CD8-positive, alpha-beta memory T cell (primary cell): ENCODE measurements at places on chromosomes 2 and 18. TPM values are rescaled to one million over a fixed set of nuclear protein-coding genes. Genes with fewer than 3 reads are reported as not detected.

MC4R gene
- not detected for total RNA-seq

SMYD1 gene
- not detected for total RNA-seq

COPS7B gene
- 48.0 TPM for total RNA-seq

HYCC2 gene
- 27.7 TPM for total RNA-seq

HJURP gene
- 37.9 TPM for total RNA-seq

CIB4 gene
- not detected for total RNA-seq

LRP2 gene
- 0.04 TPM for total RNA-seq

FAM237A gene
- total RNA-seq, result not detected

PER2 gene
- 14.2 TPM for total RNA-seq

STK39 gene
- 28.3 TPM for total RNA-seq

PDE1A gene
- total RNA-seq, result not detected

OSBPL6 gene
- total RNA-seq, result 1.6 TPM

EHD3 gene
- 2.3 TPM for total RNA-seq

KCNG2 gene
- not detected for total RNA-seq

PROKR1 gene
- not detected for total RNA-seq

CXCR1 gene
- not detected for total RNA-seq

RTP5 gene
- 0.18 TPM for total RNA-seq

PLCD4 gene
- 0.16 TPM for total RNA-seq

SH2D6 gene
- total RNA-seq, result 1.4 TPM

LHCGR gene
- total RNA-seq, result not detected

PLEK gene
- 23.0 TPM for total RNA-seq

STEAP3 gene
- total RNA-seq, result 0.11 TPM

COL3A1 gene
- 0.09 TPM for total RNA-seq

CNGA3 gene
- not detected for total RNA-seq

TM4SF20 gene
- not detected for total RNA-seq

GALNT5 gene
- not detected for total RNA-seq

HAUS1 gene
- total RNA-seq, result 52.5 TPM

ATAD2B gene
- 16.8 TPM for total RNA-seq

ACADL gene
- not detected for total RNA-seq

INHA gene
- not detected for total RNA-seq

ZNF396 gene
- total RNA-seq, result 1.2 TPM

NABP1 gene
- total RNA-seq, result 44.9 TPM

LIMS4 gene
- 0.79 TPM for total RNA-seq

ICA1L gene
- 4.7 TPM for total RNA-seq

SLC40A1 gene
- total RNA-seq, result 2.7 TPM

CCDC102B gene
- total RNA-seq, result 1.1 TPM

C1GALT1C1L gene
- 0.20 TPM for total RNA-seq

RGPD3 gene
- 0.04 TPM for total RNA-seq

HOXD1 gene
- total RNA-seq, result not detected

CTLA4 gene
- 39.0 TPM for total RNA-seq

INHBB gene
- not detected for total RNA-seq

HOXD4 gene
- total RNA-seq, result not detected

ADD2 gene
- total RNA-seq, result 1.2 TPM

MCFD2 gene
- total RNA-seq, result 37.2 TPM

OBSL1 gene
- total RNA-seq, result 0.48 TPM

PDE11A gene
- not detected for total RNA-seq

EFHD1 gene
- 0.22 TPM for total RNA-seq

ZNF532 gene
- 6.1 TPM for total RNA-seq

RAB6D gene
- not detected for total RNA-seq

BCL2 gene
- total RNA-seq, result 60.5 TPM

PKDCC gene
- total RNA-seq, result 0.28 TPM

TEKT4 gene
- not detected for total RNA-seq

TANC1 gene
- total RNA-seq, result 0.11 TPM

SERPINB4 gene
- total RNA-seq, result not detected
